A549 treated with Mapracorat at 1 μM for 4 hours (cell line): ENCODE measurements at places on chromosomes 2 and 18. TPM values are rescaled to one million over a fixed set of nuclear protein-coding genes. Genes with fewer than 3 reads are reported as not detected.

The FOXD4L1 gene
- 0.16 to 0.63 TPM (median 0.31 TPM) in 5 replicates for total RNA-seq

The MEX3C gene
- 17.6 to 20.6 TPM (median 19.0 TPM) in 5 replicates for total RNA-seq

The REG3A gene
- total RNA-seq: not detected in 5 replicates

The STK39 gene
- total RNA-seq: 14.1 to 19.6 TPM (median 18.0 TPM) in 5 replicates

The FBXO15 gene
- 0.41 to 1.0 TPM (median 0.66 TPM) in 5 replicates for total RNA-seq

The SCN2A gene
- not detected in 5 replicates for total RNA-seq

The SERPINB7 gene
- 1.7 to 2.5 TPM (median 2.3 TPM) in 5 replicates for total RNA-seq

The AQP12B gene
- total RNA-seq: not detected in 5 replicates

The ST8SIA5 gene
- total RNA-seq: not detected in 5 replicates

The DLX2 gene
- total RNA-seq: 0.33 to 0.97 TPM (median 0.52 TPM) in 5 replicates

The SPC25 gene
- total RNA-seq: 15.8 to 21.5 TPM (median 18.6 TPM) in 5 replicates

The SERTAD2 gene
- total RNA-seq: 9.0 to 12.3 TPM (median 10.9 TPM) in 5 replicates

The AGBL5 gene
- 28.1 to 32.0 TPM (median 30.4 TPM) in 5 replicates for total RNA-seq

The RTP5 gene
- total RNA-seq: not detected in 5 replicates

The FIGN gene
- total RNA-seq: 2.0 to 2.4 TPM (median 2.3 TPM) in 5 replicates

The DAPL1 gene
- total RNA-seq: not detected in 5 replicates

The ALLC gene
- total RNA-seq: 0.07 TPM in 1 of 5 replicates, not detected in the others

The GTF3C2 gene
- 55.1 to 62.9 TPM (median 59.6 TPM) in 5 replicates for total RNA-seq

The PDCD1 gene
- not detected in 5 replicates for total RNA-seq

The MATN3 gene
- 10.6 to 17.7 TPM (median 15.6 TPM) in 5 replicates for total RNA-seq

The TFPI gene
- 42.2 to 59.1 TPM (median 50.4 TPM) in 5 replicates for total RNA-seq

The PLEKHA3 gene
- total RNA-seq: 9.8 to 16.2 TPM (median 14.3 TPM) in 5 replicates

The SPP2 gene
- total RNA-seq: not detected in 5 replicates

The ACMSD gene
- total RNA-seq: not detected in 5 replicates

The GAD1 gene
- total RNA-seq: 0.26 to 0.83 TPM (median 0.76 TPM) in 5 replicates

The SAG gene
- total RNA-seq: not detected in 5 replicates

The SCN9A gene
- 2.6 to 5.0 TPM (median 4.3 TPM) in 5 replicates for total RNA-seq

The ASB18 gene
- not detected in 5 replicates for total RNA-seq

The SNORC gene
- 4.7 to 14.3 TPM (median 11.0 TPM) in 5 replicates for total RNA-seq

The TUBA3E gene
- 2.4 to 3.8 TPM (median 3.3 TPM) in 5 replicates for total RNA-seq

The INPP4A gene
- 5.8 to 9.7 TPM (median 9.4 TPM) in 5 replicates for total RNA-seq

The MAT2A gene
- 536 to 569 TPM (median 559 TPM) in 5 replicates for total RNA-seq

The DNER gene
- 9.6 to 12.2 TPM (median 10.8 TPM) in 5 replicates for total RNA-seq
